ENCODE measurements at places on chromosomes 11 and 22.
A peak's percentile ranks its signal among the peaks of the same experiment; 100 is the strongest.

- no peak for DNase-seq
Observed at GRCh38 chr11:134358856-134359490, 27.2 kb downstream of the GLB1L2 start.

DNA sequence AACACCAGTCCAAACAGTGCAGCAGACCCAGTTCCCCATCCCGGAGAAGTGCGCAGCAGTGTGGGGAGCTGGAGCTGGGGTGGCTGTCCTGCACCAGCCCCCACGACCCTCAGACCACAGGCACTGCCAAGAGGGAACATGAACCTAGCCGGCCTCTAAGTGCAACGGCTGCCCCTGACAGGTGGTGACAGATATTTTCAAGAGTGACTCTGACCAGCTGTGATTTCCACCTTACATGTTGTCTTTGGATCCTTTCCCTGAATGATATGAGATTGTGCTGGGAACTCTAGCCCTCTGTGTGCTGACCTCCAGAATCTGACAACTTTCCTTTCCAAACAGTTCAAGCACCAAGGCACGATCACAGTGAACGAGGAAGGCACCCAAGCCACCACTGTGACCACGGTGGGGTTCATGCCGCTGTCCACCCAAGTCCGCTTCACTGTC lies 12.6 kb downstream of the SERPIND1 start:
- no peak for DNase-seq

DNA sequence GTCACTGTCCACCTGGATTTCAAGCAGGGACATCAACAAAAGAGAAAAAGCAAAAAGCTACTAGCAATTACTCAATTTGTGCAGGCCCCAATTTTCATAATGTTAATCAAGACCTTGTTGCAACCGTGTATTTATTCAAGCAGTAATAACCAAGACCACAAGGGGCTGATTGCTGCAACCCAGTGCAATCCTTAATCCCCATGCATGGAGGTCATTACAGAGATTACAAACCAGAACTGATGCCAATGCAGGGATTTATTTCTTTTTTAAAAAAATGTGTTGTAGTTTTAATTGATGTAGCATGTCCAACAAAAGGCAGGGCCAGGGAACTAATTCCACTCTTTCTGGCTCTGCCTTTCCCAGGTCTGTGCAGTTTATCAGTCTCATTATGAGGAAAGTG lies 18.4 kb downstream of the TECTA start:
- no peak for DNase-seq

DNA sequence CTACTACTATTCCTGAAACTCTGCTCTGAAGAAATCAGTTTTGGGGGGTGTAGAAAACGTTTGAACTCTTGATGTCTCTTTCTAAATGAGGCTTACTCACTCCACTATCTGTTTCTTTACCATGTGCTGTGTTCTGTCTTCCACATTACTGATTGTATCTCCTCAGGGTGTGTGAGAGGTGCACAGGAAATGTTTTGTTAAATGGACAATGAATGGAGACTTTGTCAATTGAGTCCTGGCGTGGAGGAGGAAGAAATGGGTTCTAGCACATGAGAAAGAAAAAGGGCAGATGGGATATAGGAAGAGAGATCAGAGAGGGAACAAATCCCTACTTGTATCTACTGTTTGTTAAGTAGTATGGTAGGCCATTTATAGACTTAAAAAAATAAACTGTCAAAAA lies 577.1 kb upstream of the CCDC90B start:
- no peak for DNase-seq

- no peak for DNase-seq
Observed at GRCh38 chr22:37146051-37146385, 3.7 kb downstream of the IL2RB start.

- DNase-seq, result no peak
Observed at GRCh38 chr11:72422414-72422813, 11.9 kb downstream of the CLPB start.

- DNase-seq, result no peak
Observed at GRCh38 chr11:122888162-122888561, 5.6 kb downstream of the JHY start.

DNA sequence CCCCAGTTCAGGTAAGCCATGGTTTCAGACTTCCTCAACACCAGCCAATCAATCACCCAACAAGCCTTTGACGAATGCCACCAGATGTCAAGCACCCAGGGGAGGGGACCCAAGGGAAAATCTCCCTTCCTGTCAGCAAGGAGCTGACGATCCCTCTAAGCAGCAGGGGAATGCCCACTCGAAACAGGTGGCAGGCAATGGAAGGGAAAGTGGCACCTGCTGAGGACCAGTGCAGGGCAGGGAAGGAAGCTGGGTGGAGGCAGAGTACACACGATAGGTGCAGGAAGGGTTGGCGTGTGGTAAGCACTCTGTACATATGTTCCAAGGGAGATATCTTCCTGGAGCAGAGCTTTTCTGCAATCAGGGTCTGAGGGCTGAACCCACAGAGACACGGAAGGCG lies 11.7 kb upstream of the CREB3L1 start:
- DNase-seq, result no peak

GRCh38 chr22:32204856-32205722 lies at the start of gene RFPL2:
Gene RFPL2, minus strand, starts transcription at chr22:32205073. Its CDS starts 2,622 bp downstream, at chr22:32202451.
- no peak for DNase-seq

- no peak for DNase-seq
Observed at GRCh38 chr22:43343262-43343669, at the start of gene SCUBE1. Gene SCUBE1, minus strand, starts transcription at chr22:43343372. Its CDS starts 111 bp downstream, at chr22:43343261.

- no peak for DNase-seq
Observed at GRCh38 chr11:96309016-96309642, 33.9 kb downstream of the MAML2 start.

DNA sequence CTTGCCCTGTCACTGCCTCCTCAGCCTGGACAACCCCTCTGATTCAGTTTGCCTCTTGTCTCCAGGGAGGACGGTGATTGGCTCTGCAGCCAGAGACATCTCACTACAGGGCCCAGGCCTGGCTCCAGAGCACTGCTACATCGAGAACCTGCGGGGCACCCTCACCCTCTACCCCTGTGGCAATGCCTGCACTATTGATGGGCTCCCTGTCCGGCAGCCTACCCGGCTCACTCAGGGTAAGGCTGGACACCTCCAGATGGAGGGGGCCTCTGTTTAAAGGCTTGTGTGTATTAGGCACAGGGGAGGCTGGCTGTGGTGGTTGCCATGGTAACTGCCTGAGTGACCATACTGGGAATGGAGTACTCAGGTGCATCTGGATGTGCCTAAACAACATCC lies 8.6 kb downstream of the PHLDB1 start:
- DNase-seq, result no peak

GRCh38 chr22:17867160-17867785 lies 93.0 kb upstream of the BID start:
- DNase-seq, result no peak

DNA sequence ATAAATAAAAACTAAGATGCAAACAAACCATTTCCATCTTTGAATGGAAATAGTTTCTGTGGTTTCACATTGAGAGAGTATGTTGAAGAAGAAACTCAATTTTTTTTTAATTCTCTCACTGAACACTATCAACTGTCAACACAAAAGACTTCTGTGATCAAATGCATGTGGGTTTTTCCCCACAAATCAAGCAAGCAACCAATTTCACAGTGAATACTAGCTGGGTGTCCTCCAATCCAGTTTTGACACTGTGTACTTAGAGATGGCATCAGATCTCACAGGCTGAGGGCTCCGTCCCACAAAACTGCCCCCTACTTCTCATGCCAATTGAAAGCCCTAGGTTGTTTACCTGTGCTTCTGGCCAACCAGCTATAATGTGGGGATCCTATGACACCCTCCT lies 34.5 kb downstream of the CTSC start:
- no peak for DNase-seq

DNA sequence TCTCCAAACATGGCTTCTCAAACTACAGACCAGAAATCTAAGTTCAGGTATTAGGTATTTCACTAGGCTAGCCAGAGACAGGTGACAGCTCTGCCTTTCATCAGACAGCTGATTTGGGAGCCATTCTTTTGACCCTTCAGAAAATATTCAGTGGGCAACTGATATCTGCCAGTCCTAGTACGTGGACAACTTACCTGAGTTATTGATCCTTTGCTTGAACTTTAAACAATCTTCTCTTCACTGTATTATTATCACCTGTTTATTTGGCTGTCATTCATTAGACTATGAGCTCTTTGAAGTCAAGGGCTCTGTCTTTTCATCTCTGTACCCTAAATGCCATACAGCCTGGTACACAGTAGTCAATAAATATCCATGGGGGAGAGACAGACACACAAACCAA lies 17.2 kb downstream of the TRIM66 start:
- DNase-seq, result no peak

DNA sequence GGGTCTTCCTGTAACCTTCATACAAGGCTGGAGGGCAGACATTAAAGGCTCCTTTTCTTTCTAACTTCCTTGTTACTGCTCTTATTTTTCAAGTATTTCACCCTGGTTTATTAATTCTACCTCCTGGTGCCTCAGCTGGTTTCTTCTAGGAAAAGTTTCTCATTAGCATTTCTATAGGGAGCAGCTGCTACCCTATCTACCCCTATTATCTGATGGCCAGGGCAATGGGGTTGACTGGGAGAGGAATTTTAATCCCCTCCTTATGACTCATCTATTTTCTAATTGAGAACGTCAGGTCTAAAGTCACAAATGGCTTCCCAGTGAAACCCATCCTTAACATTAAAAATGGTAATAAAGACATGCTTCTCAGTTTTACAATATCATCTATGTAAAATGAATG lies 5.0 kb downstream of the MAP6 start:
- no peak for DNase-seq

GRCh38 chr22:47994601-47995263 lies 1232.3 kb downstream of the TBC1D22A start:
- no peak for DNase-seq

DNA sequence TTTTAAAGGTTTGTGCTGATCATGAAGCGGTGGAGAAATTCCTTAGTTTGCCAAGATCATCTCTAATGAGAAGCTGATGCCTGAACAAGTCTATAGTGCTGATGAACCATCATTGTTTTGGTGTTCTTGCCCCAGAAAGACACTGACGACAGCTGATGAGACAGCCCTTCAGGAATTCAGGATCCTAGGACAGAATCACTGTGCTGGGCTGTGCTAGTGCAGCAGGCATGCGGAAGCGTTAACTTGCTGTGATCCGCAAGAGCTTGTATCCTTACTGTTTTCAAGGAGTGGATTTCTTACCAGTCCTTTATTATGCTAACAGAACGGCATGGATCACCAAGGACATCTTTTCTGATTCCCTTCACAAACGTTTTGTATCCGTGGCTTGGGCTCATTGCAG lies 104.1 kb downstream of the TBC1D22A start:
- no peak for DNase-seq

DNA sequence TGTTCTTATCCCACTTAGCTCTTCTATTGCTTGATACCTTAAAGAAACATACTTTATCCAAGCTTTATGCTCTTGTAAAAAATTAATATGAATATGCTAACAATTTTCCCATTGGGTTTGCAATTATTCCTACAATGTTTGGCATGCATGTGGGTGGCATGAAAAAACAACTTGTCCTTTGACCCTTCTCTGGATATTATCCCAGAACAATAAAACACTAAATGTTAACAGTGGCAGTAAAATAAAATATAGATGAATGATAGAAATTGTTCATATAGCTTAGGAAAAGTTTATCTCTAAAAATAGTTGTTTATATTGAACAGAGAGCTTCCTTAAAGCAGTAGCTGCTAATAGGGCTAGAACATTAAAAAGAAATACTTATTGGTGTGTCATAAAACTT lies 860.5 kb upstream of the LRRC4C start:
- DNase-seq, result no peak

GRCh38 chr11:113137713-113138529 lies 176.5 kb upstream of the TTC12 start:
- no peak for DNase-seq

- DNase-seq, result no peak
Observed at GRCh38 chr11:64906314-64906635, 10.7 kb downstream of the ATG2A start.

DNA sequence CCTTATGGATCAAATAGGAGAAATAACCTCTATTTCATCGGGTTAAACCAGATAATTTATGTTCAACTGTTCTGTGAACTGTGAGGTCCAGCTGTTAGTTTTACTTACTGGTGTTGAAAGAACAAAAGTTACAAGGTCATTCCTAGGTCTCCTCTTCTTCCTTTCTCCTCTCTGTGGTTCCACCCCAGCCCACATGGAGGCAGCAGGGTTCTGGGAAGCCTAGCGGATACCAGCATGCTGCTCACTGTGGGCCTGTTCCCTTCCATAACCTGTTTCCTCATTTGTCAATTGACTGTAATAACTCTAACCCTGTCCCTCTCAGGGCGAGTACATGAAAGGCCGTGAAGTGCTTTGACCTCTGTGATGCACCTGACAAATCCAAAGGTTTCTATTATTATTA lies 27.8 kb downstream of the RELT start:
- DNase-seq, result no peak

DNA sequence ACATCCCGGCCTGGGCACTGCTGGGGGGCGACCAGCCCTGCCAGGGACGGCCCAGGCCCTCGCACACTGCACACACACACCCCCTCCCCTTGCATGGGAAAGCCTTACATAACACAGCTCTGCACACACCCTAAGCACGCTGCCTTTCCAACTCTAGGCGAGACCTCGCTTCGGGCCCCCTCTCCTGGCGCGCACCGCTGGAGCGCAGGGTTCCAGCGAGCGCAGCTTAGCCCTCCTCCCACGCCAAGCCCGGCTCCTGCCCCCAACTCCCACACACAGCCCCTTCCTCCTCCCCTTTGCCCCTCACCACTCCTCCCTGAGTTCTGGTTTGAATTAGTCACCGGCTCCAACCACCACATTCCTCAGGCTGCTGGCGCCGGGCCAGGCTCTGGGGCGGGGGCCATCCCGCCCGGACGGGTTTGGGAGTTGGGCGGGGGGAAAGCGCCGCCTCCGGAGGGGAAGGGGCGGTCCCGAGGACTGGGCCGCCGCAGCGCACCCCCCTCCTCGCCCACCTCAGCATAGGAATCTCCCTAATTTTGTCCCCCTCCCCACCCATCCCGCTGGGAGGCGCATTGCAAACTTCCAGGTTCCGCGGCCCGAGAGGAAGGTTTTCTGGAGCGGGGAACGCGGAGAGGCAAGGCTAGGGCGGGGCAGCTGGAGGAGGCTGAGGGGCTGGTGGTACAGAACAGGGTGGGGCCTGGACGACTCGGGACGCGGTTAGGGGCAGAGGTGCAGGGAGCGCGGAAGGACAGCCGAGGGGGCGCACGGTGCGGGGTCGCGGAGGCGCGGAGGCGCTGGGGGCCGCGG lies 966 bp downstream of the AHNAK start:
- DNase-seq, result peak; percentile 90

GRCh38 chr11:134338068-134338467 lies 6.3 kb downstream of the GLB1L2 start:
- DNase-seq, result no peak

- DNase-seq, result no peak
Observed at GRCh38 chr11:16171882-16172281, 184.5 kb downstream of the SOX6 start.

GRCh38 chr11:2681408-2682145 lies 18.2 kb downstream of the KCNQ1OT1 start:
- DNase-seq, result no peak

- DNase-seq, result no peak
Observed at GRCh38 chr11:109026891-109027489, 362.1 kb downstream of the DDX10 start.

GRCh38 chr11:75277991-75278790 lies 37.6 kb downstream of the TPBGL start:
- no peak for DNase-seq

GRCh38 chr11:128917144-128917724 lies 25.4 kb downstream of the TP53AIP1 start:
- no peak for DNase-seq

Data from HFF-Myc (cell line).